Renal cortical epithelial cell (primary cell): ENCODE measurements at places on chromosomes 7 and 10. TPM values are rescaled to one million over a fixed set of nuclear protein-coding genes. Genes with fewer than 3 reads are reported as not detected.

DNA sequence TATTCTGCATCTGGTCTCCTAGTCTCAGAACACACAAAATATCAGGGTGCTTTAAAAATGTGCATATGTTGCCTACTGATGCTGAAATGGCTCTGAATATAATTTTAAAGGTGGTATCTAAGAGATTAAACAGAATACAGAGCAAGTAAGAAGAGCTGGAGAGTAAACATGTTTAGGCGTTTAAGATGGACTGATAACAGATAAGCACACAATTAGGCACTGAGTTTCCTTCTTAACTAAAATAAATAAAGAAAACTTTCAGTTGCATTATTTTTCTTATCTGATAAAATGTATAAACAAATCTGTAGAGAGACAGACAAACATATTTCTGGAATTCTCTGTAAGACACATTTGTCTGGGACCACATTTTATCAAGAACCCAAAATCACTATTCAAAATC lies 35.6 kb upstream of the DGKB start:
- DNase-seq, result no peak

DNA sequence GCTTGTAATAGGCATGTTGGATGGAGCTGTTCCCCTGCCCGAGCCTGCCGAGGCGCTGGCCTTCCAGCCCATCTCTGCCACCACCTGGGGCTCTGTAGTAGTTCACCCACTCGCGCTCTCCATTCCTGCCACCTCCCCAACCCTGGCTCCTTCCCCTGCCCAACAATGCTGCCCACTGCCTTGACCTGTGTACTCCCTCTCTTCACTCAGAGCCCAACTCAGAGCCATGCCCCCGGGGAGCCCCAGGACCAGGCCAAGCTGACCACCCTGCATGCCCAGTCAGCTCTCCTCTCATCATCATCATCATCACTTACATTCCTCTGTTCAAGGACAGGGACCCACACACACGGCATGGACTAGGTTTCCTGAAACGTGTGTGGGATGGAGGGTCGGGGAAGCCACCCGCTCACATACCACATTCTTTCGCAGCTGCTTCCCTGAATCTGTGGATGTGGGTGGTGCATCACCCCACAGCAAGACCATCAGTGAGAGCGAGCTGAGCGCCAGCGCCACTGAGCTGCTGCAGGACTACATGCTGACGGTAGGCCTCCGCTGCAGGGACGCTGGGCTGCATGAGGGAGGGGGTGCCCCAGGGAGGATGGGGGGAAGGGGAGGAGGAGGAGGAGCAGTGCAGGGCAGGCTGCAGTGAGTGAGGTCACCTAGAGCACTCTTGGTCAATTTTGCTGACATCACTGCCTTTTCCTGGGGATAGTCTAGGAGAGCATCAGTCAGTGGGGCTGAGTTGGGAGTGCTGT lies 15.6 kb downstream of the NACAD start:
- no peak for DNase-seq

The PTER gene
- 25.6 and 34.7 TPM in 2 replicates for total RNA-seq

The GSDME gene
- 68.4 and 79.0 TPM in 2 replicates for total RNA-seq

The TUBB8 gene
- total RNA-seq, result not detected in 2 replicates

DNA sequence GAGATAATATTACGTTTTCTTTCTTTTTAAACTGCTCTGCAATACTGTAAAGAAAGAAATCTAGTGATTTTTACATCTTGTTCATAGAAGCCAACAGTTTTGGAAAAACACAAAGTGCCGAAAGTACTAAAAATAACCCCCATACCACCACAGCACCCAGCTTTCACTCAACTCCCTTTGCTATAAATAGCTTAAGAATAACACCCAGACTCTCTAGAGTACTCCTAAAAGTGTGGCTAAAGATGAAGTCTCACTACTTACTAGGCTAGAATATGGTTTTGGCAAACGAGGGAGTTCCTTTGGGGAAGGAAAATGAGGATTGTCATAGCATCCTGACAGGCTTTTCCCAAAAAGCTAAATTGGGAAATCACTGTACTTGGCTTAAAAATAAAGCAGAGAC lies 151.8 kb upstream of the ANK3 start:
- DNase-seq, result no peak

GRCh38 chr10:23368816-23369640 lies 24.4 kb upstream of the C10orf67 start:
- peak; percentile 72 for DNase-seq

The TCERG1L gene
- not detected in 2 replicates for total RNA-seq

DNA sequence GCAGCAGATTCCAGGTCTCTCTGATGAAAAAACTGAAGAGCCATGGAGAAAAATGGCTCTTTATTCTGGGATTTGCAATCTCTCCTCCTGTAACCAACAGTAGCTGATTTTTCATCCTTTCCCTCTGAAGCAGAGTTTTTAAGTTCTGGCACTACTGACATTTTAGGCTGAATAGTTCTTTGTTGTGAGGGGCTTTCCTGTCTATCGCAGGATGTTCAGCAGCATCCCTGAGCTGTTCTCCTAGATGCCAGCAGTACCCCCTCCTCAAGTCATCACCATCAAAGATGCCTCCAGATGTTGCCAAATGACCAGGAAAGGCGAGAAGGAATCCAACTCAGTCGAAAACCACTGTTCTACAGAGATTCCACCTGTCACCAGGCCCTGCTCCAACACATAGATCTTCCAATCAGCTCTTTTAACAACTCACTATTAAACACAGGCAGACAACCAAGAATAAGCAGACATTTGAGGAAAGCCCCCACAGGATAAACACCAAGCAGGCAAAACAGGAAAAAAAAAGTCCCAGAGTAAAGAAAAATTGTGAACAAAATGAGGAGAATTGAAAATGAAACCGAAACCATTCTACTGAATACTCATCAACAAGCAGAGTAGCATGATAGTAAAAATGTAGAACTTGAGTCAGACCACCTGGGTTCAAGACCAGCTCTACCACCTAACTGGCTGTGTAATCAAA lies 124.8 kb downstream of the MPP7 start:
- peak; percentile 41 for DNase-seq

The ZNF22 gene
- 24.5 and 26.8 TPM in 2 replicates for total RNA-seq

The SLC26A4 gene
- total RNA-seq, result 0.10 and 0.87 TPM in 2 replicates

- no peak for DNase-seq
Measured at GRCh38 chr7:47885987-47886811, 62.1 kb downstream of the PKD1L1 start.

DNA sequence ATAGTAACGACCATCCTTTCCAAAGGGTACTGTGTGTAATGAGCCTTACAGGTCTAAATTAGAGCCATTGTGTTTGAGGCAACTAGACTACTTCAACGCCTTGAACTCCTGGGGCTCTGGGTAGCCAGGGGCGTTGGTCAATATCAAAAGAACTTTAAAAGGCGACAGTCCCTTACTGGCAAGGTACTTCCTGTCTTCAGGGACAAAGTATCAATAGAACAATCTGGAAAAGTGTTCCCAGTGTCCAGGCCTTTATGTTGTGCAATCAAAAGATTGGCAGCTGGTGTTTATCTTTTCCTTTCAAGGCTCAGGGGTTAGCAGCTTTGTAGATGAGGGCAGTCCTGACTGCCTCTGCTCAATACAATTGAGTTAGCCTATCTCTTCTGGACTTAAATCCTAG lies 284.3 kb downstream of the PARD3 start:
- DNase-seq, result no peak

DNA sequence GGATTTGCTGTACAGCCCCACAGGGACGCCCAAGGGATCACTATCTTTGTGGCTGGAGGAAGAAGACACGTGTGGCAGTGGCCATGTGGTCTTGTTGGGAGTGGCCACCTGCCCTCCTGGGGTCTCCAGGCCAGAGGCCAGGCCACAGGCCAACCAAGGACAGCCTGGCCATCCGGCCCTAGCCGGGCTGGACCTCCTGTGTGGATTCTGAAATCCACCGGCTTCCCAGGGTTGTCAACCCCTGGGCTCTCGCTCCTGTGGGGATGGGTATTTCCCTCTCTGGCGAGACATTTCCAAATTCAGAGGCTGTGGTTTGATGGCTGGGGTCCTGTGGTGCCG lies 31.5 kb upstream of the CFAP46 start:
- DNase-seq, result no peak

The PRKAG2 gene
- 45.0 and 45.5 TPM in 2 replicates for total RNA-seq

GRCh38 chr10:22984066-22984465 lies 56.2 kb downstream of the ARMC3 start:
- DNase-seq, result no peak

The PRF1 gene
- not detected in 2 replicates for total RNA-seq

- no peak for DNase-seq
Measured at GRCh38 chr10:78236416-78237015, 202.9 kb downstream of the RPS24 start.

The COL17A1 gene
- total RNA-seq, result 0.89 and 3.3 TPM in 2 replicates

DNA sequence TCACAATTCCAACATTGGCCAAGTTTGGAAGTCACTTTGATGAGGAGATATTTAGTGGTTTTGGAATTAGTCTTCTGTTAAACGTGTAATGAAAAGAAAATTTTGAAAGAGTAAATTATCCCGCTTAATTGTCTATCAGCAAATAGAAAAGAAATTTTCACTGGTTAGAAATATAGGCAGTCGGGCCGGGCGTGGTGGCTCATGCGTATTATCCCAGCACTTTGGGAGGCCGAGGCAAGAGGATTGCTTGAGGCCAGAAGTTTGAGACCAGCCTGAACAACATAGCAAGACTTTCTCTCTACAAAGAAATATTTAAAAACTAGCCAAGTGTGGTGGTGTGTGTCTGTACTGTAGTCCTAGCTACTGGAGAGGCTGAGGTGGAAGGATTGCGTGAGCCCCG lies 13.4 kb downstream of the CNTNAP2 start:
- DNase-seq, result no peak

DNA sequence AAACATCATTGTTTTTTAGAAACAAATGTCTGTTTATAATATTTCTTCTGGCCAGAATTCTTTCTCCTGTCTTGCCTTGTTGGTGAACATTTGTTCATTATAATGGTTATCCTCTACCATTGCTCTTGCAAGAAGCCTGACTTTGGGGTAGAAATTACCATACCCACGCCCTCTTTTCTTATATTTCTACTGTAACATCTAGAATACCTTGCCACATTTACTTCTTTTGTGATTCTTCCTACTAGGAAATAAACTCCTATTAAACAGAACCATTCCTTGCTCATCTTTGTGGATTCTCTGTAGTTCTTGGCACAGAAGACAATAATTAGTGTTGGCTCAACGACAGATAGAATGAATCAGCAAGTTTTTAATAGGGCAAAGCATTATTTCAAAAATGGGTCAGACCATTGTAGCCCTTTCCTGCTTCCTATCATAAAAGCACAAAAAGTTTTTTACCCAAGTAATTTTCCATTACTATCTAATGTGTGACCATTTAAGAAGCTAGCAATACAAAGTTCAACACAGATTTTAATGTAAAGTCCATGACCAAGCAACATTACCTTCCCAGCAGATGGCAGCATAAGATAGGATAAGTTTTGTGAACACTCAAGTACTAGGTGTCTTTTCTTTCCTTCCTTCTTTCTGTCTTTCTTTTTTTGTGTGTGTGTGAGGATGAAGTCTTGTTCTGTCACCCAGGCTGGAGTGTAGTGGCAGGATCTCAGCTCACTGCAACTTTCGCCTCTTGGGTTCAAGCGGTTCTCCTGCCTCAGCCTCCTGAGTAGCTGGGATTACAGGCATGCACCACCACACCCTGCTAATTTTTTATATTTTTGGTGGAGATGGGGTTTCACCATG lies 270.4 kb downstream of the HGF start:
- DNase-seq, result peak; percentile 86

- no peak for DNase-seq
Measured at GRCh38 chr10:1515121-1515779, 222.1 kb downstream of the ADARB2 start.

DNA sequence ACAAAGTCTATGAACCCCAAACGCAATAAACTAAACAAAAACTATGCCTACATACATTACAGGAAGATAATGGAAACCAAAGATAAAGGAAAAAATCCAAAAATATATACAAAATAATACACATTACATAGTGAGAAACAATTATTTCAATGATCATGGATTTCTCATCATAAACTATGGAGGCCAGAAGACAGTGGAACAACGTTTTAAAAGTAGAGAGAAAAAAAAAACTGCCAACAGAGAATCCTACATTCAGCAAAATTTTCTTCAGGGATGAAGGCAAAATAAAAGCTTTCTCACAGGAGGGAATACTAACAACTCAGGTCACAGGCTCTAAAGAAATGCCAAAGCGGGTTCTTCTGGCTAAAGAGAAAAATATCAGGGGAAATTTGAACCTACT lies 42.9 kb upstream of the FAM13C start:
- DNase-seq, result no peak

The TDRD1 gene
- total RNA-seq, result 0.69 and 8.1 TPM in 2 replicates

DNA sequence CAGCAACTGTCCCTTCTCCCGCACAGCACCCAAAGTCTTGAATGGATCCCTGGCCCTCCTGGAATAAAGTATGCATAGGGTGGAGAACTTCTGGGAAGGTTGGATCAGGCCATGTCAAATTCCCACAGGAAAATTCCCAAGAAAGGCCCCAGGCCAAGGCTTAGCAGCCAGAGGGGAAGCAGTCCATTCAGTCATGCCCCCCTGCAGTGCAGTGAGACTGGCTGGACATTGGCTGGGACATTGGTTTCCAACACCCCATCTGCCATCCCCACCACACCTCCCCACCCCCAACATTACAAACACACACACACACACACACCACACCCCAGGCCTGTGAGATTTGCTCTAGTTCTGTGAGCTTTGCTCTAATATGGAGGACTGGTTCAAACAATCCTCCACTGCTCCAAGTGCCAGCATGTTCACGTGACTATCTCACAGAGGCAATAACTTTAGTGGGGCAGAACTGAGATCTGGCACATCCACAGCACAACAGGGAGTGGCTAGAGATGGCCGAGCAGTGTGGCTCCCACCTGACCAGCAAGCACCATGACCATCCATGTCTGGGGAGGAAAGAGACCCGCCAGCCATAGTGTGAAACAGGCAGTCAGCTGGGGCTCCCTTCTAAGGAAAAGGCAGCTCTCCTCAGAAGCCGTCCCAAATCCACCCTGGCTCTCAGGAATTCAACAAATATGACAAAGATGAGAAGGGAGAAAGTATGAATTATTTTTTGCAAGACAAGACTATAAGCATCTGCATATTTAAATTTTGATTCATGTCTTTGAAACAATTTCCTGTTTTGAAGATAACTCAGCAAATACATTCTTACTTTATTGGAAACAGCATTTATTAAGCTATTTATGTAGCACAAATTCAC lies 6.7 kb upstream of the FAM170B start:
- no peak for DNase-seq

DNA sequence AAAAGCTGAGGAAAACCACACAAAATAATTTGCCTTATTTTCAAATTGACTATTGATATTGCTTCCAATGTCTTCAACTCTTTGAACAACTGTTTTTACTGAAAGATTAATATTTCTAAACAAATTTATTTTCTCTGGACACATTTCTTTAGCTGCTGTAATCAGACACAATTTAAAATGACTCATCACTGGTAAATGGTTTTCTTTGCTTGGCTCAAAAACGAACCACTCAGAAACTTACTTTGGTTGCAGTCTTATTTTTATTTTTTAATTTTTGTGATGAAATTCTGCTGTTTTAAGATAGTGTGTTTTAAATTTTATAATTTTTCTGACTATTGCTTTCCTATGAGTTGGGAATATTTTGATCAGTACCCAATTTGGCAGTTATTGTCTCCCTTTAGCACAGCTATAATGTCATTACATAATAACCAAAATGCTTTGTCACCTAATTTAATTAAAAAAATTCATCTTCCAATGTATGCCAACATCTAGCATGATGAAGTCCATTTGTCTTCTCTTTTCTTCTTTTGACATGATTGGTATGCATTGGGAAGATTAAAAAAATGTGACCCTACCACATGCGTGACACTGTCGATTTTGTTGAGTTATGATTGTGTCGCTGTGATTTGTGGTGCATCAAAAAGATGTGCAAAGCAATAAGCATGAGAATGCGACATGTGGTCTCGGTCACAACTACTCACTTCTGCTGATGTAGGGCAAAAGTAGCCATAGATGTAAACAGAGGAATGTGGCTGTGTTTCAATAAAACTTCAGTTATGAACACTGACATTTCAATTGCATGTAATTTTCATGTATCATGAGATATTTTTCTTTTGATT lies 222.3 kb downstream of the SUGCT start:
- DNase-seq, result no peak

The CTAGE8 gene
- 2.3 and 3.9 TPM in 2 replicates for total RNA-seq
